SK-N-SH treated with all-trans-retinoic acid at 6 μM for 48 hours (cell line): ENCODE measurements at places on chromosomes 16 and 17.

DNA sequence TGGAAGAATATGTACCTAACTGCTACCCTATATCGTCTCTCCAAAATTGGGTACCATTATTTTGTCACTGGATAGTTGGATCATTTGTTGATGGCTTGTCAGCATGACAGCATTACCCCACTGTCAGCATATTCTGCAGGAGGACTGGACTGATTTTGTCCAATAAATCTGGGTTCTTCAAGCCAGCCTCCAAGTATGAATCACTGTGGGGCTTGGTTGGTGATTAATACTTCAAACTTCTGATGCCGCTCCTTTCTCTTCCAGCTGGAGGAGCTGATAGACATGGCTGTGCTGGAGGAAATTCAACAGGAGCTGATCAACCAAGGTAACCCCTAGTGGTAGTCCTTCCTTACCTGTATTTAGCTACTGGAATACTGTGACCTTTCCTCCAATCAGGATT, 2.5 kb downstream of the RPAIN start:
- ATAC-seq = no peak

DNA sequence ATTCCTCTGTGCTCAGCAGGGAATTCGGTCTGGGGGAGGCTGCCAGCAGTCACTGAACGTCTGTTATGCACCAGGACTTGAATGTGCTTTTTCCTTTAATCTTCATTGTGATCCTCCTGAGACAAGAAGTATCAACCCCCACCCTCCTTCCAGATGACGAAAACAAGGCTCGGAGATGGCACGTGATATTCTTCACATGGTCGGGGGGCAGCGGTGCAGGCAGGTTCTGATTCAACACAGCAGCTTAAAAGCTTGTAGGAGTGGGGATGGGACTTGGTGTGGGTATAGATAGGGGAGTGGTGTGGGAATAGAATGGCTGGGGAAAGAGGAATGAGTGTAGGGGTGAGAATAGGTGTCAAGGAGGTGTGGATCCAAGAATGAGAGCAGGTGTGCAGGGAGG, 6.4 kb downstream of the NECAB2 start:
- no peak for ATAC-seq

DNA sequence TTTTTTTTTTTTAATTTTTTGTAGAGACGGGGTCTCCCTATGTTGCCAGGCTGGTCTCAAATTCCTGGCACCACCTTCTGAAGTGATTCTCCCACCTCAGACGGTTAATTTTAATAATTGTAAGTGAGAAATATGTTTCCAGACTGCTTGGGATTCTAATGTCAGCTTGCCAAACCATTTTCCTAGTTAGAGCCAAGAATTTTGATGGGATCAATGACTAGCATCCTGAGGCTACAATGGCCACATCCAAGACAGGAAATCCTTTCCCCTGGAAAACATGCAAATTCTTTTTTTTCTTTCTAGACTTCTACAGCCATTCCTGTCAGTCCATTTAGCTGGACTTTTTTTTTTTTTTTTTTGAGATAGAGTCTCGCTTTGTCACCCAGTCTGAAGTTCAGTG, 32.6 kb downstream of the IGF2BP1 start:
- no peak for ATAC-seq

- no peak for ATAC-seq
Observed at GRCh38 chr16:50457423-50457822, 88.6 kb upstream of the BRD7 start.

GRCh38 chr17:28846231-28846630, 3.6 kb upstream of the FAM222B start:
- ATAC-seq = no peak

GRCh38 chr16:73364413-73364812, 316.5 kb upstream of the ZFHX3 start:
- ATAC-seq = no peak

DNA sequence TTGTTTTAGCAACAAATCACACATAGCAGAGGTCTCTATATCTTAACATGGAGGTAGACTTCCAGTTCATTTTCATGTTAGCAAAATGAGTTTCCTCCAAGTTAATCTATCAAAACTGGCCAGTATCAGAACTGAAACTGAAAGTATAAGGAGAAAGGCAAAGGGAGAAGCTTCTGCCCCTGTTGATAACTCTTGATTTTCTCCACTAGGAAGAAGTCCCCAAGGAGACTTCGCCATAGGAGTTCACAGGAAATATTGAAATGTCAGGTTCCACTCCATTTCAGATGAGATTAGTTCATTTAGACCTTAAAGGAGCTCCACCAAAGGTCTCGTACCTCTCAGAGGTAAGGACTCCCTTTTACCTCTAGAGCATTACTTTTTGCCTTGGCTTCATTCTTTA, 1.2 kb upstream of the OGFOD3 start:
- no peak for ATAC-seq

DNA sequence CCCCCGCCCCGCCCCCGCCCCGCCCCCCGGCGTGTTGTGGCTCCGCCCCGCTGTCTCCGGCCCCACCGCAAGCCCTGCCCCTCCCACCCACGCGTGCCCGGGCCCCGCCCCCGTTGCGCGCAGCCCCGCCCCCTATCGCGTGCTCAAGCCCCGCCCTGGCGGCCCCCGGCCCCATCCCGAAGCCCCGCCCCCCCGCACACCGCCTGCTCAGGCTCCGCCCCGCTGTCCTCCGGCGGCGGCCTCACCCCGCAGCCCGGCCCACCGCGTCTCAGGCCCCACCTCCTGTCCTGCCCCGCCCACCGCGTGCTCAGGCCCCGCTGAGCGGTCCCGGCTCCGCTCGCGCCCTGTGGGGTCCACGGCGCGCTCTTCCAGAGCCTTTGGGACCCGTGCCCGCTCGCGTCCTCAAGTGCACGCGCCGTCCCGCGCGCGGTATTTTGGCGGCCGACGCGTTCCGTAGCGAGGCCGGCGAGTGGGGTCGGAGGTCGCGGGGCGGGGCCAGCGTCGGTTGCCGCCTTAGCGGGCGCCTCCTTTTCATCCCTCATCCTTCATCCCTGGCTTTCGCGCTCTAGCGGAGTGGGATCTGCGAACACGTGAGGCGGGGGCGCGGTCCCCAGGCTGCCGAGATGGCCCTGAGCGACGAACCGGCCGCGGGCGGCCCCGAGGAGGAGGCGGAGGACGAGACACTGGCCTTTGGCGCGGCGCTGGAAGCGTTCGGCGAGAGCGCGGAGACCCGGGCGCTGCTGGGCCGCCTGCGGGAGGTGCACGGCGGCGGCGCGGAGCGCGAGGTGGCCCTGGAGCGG, at the start of gene TBCD:
Gene TBCD, plus strand, starts transcription at position 495 of the 800 bp plus-strand sequence. Its CDS starts 129 bp downstream, at position 624.
- ATAC-seq = peak; percentile 86

DNA sequence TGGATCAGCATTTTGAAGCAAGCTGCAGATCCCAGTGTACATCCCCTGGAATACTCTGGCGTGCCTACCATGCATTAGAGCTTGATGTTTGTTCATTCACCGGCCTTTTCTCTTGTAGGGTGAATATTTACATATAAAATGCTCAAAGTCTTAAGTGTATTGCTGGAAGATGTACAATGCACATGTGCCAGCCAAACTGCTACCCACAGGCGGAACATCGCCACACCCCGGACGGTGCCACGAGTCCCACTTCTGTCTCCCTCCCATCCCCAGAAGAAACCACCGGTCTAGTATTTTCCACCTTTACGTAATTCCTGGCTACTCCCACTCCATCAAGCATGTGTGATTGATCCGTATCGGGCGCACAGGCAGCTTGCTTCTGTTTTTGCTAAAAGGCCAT, 4.1 kb downstream of the SLC38A8 start:
- no peak for ATAC-seq

- ATAC-seq = no peak
Observed at GRCh38 chr17:73841431-73842060, 197.3 kb upstream of the SDK2 start.

DNA sequence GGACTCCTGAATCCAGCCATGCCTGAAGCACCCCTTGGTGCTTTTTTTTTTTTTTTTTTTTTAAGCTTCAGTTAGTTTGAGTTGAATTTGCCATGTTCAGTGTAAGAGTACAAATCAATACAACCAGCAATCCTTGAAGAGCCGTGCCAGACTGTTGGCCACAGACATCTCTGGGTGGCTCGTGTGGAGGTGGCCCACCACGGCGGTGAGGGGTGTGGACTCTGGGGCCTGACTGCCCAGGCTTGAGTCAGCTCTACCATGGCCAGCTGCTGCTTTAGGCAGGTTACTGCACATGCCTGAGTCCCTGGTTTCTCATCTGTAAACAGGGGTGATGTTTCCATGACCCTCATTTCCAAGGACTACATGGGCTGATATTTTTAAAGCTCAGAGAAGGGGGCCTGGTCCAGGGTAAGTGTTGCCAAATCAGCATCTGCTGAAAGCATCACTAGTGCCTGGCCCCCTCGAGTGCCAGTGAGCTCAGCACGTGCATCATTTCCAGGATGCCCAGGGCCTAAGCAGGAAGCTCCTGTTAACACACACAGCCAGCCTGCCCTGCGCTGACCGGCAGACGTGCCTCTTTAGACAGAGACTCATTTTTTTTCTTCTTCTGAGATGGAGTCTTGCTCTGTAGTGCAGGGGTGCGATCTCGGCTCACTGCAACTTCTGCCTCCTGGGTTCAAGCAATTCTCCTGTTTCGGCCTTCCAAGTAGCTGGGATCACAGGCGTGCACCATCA, 90.1 kb downstream of the DNAH17 start:
- no peak; the same call in 2 of the 3 replicates for ATAC-seq

DNA sequence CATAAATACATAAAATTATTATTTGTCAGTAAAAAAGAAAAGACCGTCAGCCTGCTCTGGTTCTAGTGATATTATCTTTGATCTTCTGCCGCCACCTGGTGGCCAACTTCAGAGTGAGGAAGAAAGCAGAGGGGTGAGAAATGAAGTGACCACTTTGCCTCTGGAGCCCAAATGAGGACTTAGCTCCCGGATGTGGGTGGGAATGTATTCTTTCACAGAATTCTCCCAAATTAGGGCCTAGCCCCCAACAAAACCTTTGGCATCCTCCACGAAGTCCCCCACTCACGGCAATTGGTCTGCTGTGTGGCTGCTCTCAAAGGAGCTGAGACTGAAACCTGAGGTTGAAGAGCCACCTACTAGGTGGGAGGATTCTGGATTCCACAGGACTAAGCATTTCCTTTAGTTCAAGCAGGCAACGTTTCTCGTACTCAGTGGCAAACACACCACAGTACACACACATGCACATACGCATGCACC, 4.9 kb upstream of the ZNF267 start:
- peak; percentile 93 for ATAC-seq

- no peak for ATAC-seq
Observed at GRCh38 chr16:35724551-35724950, 2265.1 kb downstream of the TP53TG3F start.

DNA sequence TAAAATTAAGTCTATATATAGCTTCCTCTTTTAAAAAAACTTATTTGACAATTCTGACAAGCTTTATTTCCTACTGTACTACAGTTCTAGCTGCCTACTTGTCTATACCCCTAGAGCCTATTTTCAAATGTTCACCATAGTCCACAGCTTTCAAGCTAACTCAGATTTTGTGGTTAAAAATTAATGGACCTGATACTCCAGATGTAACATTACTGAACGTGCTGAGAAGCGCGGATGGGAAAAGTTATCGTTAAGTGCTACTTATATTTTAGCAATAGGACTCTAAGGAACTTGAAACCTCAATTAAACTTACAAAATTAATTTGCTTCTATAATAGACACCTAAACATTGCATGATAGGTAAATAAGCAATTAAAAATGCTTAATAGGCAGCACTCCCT, 31.2 kb downstream of the GNA13 start:
- ATAC-seq = no peak

GRCh38 chr17:56172517-56172982, 19.3 kb downstream of the ANKFN1 start:
- peak; percentile 86 for ATAC-seq

DNA sequence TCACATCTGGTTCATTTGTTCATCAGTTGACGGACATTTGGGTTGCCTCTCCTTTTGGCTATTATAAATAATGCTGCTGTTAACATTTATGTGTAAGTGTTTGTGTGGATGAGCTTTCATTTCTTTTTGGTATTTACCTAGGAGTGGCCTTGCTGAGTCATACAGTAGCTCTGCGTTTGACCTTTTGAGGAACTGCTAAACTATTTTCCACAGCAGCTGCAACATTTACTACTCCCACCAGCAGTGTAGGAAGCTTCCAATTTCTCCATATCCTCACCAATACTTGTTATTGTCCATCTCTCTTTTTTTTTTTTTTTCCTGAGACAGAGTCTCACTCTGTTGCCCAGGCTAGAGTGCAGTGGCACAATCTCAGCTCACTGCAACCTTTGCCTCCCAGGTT, 20.7 kb upstream of the PLCG2 start:
- ATAC-seq = no peak

GRCh38 chr16:57997176-57997527, 3.3 kb downstream of the ZNF319 start:
- no peak for ATAC-seq

DNA sequence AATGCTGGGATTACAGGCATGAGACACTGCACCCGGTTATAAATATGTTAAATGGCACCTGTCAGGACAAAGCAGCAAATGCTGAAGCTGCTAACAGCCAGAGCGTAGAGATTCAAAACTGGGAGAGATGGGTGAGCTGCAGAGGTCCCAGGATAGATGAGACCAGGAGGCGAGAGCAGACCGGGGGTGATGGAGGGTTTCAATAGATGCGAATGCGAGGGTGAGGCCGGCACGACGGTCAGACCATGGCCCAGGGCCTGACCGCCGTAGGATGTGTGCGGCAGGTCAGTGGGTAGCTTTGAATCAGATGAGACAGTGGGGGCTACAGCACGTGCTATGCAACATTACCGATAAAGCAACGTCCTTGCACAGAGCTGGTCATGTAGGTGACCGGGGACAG, 14.3 kb downstream of the CCDC40 start:
- no peak for ATAC-seq

- peak; percentile 33; the same call in 1 of the 3 replicates for ATAC-seq
Observed at GRCh38 chr17:78808163-78808562, 26.1 kb upstream of the CYTH1 start.

DNA sequence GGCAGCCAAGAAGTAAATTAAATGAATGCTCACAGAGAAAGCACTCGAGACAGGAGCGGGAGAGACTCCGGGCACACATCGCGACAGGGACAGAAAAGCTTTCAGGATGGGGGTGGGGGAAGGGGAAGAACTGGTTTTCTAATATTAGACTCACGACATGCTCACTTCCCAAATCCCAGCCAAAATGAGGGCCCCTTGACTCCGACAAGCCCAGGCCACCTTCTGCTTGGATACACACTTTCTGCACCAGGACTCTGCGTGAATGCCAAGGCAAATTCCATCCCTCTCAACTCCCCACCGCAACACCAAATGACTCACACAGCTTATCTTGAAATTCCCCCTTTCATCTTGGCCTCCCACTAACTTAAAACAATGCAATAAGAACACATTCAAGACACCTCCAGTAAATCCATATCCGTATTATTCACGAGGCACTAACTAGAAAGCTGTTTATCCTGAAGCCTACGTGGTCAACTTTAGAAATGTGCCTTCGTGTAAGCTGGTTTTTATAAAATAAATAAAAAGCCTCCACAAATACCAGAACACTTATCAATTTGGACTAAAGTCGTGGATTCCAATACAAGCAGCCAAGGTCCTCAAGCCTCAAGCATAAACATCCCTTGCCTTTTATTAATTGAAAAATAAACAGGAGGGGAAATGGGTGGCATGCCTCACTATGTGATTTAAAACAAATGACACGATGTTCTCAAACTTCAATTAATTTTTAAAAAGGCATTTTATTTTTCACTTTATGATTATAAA, 46.1 kb downstream of the NXN start:
- ATAC-seq = peak; percentile 90
